NCI-H524 (cell line): ENCODE measurements at places on chromosomes 12 and 14.

DNA sequence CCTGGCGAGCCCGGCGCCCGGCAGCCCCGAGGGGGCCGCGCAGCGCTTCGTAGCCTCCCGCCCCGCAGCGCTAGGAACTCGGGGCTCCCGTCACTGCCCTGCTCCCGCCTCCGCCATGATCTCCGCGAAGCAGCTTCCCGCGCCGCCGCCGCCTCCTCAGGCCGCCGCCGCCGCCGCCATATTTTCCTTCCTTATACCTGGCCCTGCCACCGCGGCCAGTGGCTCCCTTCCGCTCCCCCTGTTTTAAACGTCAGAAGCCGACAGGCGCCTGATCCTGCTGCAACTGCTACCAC is 286 bp downstream of the PPP4R3A start:
- no peak for DNase-seq

GRCh38 chr14:98633380-98633779 is 638.6 kb downstream of the BCL11B start:
- peak; percentile 97 for DNase-seq

DNA sequence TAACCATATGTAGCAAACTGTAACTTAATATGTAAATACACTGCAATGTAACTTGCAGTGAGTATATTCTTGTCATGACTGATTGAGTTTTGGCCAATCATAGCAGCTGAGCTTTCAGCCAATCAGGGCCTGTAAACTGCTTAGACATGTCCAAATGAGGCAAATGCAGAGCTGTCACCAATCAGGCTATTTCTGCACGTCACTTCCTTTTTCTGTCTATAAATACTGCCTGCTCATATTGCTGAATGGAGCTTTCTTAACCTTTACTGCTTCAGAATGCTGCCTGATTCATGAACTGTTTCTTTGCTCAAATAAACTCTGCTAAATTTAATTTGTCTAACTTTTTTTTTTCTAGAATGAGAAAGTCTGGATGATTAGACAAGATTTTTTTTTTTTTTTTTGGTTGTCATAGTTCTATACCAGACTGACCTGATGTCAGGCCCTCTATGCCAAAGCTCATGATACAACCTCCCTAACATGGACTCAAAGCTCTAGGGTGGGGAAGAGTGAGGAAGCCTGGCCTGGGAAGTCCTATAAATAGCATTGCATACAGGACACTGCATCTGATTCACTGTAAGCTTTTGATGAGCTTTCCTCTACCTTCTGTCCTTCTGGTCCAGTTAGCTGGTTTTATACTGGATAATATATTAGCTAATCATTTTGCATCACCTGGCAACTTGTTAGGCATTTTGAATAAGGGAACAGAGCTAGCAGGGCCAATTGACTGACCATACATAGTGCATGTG is 12.0 kb downstream of the MGP start:
- peak; percentile 77 for DNase-seq

GRCh38 chr12:115354007-115354890 is 670.3 kb upstream of the TBX3 start:
- no peak for DNase-seq

DNA sequence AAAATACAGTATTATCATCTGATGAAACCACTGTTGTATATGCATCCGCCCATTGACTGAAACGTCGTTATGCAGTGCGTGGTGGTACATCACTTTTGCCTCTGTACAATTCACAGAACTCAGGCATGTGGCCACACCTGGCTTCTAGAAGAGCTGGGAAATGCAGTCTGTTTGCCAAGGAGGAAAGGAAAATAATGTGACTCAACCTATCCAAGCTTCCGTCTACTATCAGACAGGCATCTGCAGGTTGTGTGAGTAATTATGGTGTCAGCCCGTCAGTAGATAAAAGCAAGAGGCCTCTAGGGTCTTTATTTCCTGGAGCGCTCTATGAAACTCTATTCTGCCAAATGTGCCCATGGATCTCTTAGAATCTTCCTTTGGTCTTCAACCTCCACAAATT is 111.6 kb downstream of the BBS10 start:
- no peak for DNase-seq

GRCh38 chr14:34436118-34436905 is 25.7 kb downstream of the SPTSSA start:
- no peak for DNase-seq

- no peak for DNase-seq
Observed at GRCh38 chr12:63440048-63440447, 228.2 kb downstream of the DPY19L2 start.

GRCh38 chr14:54700717-54701116 is 133.8 kb downstream of the SAMD4A start:
- no peak for DNase-seq

DNA sequence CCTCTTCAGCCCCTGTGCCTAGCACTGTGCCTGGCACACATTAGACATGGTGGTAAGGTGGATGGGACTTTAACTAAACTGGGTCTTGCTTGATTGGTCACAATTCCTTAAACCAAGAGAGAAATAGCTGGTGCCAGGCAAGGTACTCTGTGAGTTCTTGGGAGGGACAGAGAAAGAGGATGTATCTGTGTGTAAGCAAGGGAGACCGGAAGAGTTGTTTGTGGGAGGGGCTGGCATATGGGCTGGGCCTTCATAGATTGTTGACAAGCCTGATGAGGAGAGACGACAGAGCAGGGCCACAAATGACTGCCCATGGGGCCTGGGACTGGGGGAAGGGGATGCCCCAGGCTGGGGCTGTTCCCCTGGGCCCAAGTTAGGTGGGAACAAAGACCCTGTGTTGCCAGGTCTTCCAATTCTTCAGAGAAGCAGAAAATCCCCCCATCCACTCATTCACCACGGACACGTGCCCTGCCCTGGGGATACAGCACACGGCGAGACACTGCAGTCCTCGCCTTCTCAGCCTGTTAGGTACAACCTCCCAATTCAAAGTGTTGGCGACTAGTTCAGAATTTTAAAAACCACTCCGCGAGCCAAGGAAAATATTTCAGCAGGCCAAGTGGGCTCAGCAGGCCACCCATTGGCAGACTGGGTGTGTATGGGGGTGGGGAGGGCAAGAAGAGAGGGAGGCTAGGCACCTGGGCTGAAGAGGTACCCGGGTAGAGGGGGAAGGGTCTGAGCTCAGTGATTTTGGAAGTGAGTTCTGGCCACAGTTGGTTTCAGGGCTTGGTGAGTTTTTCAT is 11.4 kb upstream of the CYP46A1 start:
- DNase-seq, result no peak

DNA sequence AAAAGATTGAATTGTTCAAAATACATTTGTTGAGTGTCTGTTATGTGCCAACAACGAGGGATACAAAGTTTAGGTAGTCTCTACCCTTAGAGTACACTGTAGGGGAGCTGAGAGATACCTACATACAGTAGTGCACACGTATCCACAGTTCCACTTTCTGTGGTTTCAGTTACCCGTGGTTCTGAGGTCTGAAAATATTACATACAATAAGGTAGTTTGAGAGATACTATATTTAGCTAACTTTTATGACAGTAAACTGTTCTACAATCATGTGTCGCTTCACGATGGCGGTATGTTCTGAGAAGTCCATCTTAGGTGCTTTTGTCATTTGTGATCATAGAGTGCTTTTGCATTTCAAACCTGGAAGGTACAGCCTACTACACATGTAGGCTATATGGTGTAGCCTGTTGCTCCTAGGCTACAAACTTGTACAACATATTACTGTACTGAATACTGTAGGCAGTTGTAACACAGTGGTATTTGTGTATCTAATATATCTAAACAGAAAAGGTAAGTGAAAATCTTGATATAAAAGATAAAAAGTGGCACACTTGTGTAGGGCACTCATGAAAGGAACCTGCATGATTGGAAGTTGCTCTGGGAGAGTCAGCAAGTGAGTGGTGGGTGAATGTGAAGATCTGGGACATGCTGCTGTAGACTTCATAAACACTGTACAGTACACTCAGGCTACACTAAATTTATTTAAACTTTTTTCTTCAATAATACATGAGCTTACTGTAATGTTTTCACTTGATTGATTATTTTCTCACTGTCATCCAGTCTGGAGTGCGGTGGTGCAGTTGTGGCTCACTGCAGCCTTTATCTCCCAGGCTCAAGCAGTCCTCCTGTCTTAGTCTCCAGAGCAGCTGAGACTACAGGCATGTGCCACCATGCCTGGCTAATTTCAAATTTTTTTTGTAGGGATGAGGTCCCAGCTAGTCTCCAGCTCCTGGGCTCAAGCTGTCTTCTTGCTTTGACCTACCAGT is 4.0 kb downstream of the CPSF6 start:
- no peak for DNase-seq

GRCh38 chr14:78840898-78841297 is 670.7 kb downstream of the NRXN3 start:
- peak; percentile 54 for DNase-seq

GRCh38 chr12:119748497-119748896 is 80.6 kb downstream of the PRKAB1 start:
- no peak for DNase-seq

GRCh38 chr14:53983112-53983511 is 26.5 kb upstream of the BMP4 start:
- no peak for DNase-seq

- no peak for DNase-seq
Observed at GRCh38 chr14:65185829-65186228, 83.5 kb upstream of the MAX start.

- no peak for DNase-seq
Observed at GRCh38 chr12:127507341-127507740, 759.6 kb upstream of the TMEM132C start.

GRCh38 chr12:131921866-131922769 is 7.0 kb upstream of the PUS1 start:
- DNase-seq, result no peak

DNA sequence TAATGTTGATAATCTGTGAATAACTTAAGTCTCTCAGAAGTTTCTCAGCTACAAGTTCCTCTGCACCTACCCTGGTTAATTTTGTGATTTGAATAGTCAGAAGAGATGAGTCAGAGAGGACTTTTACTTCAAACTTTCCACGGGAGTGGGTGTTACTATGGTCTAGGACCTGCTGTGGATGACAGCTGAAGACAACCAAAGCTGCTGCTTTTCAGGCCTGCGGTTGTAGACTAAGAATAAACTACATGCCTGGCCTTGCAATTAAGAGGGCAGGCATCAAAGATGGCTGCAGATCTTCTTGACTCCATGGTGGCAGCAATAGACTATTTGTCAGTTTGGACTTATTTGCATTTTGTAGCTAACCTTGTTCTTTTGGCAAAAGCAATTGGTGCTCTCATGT is 227.1 kb upstream of the KRR1 start:
- DNase-seq, result no peak

DNA sequence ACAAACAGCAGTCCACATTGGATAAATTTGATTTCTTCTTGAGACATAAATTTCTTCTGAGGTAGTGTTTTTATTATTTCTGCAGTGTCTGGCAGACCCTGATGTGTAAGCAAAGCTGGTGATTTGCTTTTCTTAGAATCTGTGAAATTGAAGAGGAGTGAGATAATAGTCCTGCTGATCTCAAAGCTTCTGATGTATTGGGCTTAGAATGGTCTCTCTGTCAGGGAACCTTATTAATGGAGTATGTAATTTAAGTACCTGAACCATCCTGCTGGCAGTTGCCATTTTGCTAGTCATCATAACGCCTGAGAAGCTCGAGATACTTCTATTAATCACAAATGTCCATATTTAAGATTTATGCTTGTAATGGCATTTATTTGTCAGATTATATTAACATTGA is 464.5 kb upstream of the PRICKLE1 start:
- no peak for DNase-seq

DNA sequence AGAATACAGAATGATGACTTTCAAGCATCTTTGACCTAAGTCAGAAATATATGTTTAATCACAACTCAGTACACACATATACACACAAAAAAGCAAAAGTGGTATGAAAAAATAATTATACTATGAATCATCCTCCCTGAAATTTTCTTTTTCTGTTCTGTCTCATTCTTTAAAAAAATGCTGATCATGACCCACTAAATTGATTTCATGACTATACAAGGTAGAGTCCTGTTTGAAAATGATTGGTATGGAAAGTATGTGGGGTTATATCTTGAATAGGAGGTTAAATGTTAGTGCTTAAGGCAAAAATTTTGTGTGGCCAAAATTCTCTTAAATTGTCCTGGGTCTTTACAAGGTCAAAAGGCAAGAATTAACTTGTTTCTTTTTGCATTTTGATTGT is 80.4 kb downstream of the SUDS3 start:
- DNase-seq, result no peak

- no peak for DNase-seq
Observed at GRCh38 chr12:32609966-32610365, 69.1 kb upstream of the DNM1L start.

- peak; percentile 88 for DNase-seq
Observed at GRCh38 chr12:116964054-116965050, 53.6 kb downstream of the FBXW8 start.

DNA sequence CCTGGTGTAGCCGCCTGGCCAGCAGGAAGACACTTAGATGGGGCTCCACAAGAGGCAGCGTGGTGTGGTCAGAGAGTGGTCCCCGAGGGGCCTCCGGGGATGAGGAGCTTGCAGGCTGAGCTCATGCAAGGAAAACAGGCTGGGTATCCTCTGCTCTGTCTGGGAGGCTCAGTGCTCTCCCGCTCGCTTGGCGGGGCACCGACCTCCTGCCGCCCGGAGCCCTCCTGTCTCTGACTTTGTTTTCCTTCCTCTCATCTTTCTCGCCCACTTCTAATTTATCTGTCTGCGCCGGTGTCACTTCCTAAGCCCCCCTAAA is 31.3 kb upstream of the DLK1 start:
- DNase-seq, result no peak

- DNase-seq, result no peak
Observed at GRCh38 chr14:81535396-81536164, 1.9 kb upstream of the SEL1L start.

GRCh38 chr14:91350483-91350812 is 67.2 kb downstream of the CCDC88C start:
- DNase-seq, result no peak

GRCh38 chr12:124289634-124290600 is 5.0 kb upstream of the RFLNA start:
- no peak for DNase-seq

DNA sequence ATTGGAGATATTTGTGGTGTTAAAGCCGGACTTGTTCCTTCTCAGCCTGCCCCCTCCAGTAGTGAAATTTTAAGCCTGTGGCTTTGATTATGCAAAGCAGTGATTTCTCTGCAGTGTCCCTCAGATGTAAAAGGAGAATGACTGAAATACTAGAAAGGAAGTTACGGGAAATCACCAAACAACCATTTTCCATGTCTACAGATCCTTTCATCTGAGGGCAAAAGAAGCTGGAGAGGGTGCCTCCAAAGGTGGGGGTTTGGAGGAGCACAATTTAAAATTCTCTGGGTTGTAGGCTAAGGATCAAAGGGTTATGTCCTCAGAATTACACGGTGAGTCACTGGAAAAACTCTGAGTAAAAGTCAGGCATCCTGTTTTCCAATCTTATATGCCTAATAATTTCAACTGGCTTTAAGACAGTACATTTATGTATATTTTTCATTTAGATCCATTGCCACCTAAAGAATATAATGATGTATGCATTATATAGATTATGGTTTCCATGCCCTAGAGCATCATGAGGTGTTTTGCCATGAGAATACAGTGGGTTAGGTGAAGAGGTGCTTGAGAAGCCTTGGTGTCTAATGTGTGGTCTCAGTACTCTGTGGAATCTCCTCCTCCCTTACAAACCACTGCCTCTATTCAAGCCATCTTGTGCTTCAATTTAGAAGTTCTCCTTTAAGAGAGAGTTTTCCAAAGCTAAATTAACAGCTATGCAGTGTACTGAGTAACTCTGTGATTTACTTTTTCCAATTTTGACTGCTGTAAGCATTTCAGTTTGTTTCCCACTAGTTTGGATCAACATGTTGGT is 362.1 kb downstream of the RAD51B start:
- no peak for DNase-seq

GRCh38 chr12:64650762-64651161 is 40.5 kb downstream of the RASSF3 start:
- no peak for DNase-seq
